ENCODE measurements at places on chromosomes 3 and 15.

- DNase-seq: no peak
Observed at GRCh38 chr3:18233987-18234716, 191.0 kb downstream of the SATB1 start.

DNA sequence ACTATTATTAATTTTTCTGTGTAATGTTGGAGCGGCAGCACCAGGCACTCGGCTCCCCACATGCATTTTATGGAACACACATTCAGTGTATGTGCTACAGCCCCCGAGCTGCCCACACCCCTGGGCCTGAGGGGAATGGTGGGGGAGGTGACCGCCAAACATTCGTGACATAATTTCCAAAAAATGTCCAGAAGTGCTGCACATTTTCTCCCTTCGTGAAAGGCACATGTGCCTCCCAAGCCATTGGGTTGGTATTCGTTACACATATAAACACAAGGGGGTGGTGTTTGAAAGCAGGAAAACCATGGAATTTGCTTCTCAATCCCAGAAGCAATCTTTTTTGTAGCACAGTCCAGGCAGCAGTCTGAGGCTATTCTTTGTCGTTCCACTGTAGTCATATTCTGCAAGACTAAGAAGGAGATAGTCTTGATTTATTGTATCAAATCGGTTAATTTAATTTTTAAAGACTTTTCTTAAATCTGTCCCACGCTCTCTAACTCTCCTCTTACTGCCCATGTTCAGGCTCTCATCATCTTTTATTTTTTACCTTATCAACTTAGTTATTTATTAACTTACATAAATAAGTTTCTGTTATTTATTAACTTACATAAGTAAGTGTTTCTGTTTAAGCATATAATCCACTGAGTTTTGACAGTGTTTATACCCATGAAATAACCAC is 39.2 kb upstream of the POLR2M start:
- no peak for DNase-seq

DNA sequence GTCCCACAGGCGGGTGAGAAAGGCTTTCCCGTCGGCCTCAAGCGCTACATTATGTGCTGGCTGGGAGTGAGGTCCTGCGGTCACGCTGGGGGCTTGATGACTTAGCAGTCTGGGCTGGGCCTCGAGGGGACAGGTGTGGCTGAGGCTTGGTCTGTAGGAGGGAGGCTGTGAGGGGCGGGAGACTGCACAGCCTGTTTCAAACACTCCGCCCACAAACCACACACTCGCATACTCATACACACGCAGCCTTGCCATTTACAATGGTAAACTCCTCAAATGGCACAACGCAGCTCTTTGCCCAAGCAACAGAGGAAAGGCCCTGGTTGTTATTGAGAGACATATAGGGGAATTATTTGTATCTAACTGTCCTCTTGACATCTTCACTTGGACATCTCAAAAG is 32.4 kb upstream of the RASGRF1 start:
- no peak for DNase-seq

DNA sequence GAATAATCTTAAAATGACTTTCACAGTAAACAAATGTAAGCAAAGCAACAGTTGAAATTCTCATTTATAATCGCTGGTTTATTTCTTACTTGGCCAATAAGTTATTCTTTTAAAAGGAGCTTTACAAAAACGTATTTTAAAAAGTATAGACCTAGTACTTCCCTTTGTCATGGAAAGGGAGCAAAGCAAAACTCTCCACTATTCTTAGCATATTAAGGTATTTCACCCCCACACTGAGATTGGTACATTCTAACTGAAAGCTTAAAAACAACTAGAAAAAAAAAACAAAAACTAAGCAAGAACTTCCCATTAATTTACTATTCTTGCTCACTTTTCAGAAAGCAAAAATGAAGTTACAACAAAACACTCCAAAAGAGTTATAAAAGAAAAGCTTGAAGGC is 1.5 kb downstream of the ATG3 start:
- DNase-seq: no peak

- no peak for DNase-seq
Observed at GRCh38 chr15:88747631-88748030, 55.6 kb upstream of the ACAN start.

DNA sequence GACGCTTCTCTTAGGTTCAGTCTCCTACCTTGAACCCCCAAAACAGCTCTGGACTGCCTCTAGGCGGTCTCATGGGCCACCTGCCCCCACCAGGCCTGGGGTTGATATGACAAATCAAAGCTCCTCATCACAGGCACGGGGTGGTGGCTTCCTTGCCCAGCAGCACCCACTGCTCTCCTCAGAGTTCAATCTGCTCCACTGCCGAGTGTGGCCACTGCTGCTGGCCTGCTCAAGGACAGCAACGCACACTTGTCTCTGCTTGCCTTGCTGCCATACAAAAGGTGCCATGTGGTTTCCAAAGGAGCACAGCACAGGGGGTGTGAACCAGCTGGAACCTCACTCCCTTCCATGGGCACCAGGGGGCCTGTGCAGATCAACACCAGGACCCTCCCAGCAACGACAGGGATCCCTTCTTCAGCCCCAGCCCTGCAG is 10.2 kb downstream of the KBTBD13 start:
- DNase-seq: no peak

DNA sequence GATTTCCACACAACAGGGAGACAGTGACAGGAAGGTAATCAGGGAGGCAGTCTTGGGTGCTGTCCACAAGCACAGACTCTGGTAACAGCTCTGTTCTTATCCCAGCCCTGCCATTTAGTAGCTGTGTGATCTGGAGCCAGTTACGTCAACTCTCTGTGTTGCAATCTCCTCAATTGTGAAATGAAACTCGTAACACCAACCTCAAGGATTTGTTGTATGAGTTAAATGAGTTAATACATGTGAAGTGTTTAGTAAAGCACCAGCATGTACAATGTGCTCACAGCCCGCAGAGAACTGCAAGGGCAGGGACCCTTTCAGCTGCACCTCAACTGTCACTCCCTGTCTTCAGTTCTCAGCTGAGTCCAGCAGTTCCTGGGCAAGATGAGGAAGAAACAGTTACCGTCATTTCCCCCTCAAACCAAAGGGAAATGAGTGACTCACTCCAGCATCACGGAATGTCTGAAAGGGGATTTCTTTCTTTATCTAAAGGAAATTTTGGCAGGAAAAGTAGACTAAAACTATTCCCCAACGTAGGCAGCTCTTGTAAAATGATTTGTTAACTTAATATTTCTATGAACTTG is 39.9 kb upstream of the MB21D2 start:
- DNase-seq: no peak

DNA sequence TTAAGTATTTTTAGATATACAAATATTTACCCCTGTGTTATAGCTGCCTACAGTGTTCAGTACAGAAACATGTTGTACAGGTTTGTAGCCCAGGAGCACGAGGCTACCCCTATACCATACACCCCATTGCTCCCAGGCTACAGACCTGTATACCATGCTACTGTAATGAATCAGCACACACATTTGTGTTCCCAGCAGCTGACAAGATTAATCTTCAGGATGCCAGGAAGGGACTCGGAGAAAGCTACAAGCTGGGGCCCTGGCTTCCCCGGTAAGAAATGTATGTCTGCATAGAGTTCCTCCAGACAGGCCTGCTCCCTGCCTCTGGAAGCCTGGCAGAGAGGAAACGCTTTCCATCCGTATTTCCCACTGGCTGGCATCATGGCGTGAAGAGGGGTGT is 136.5 kb downstream of the XXYLT1 start:
- no peak for DNase-seq

GRCh38 chr3:127439621-127440020 is 150.9 kb downstream of the TPRA1 start:
- DNase-seq: no peak

All from activated T-cell treated with anti-CD3 and anti-CD28 coated beads, Interleukin-2, amount 50 U/mL, for 1 hour (primary cell).